SK-MEL-5 (cell line): ENCODE measurements at places on chromosomes 1 and 21. TPM values are rescaled to one million over a fixed set of nuclear protein-coding genes. Genes with fewer than 3 reads are reported as not detected.
A peak's percentile ranks its signal among the peaks of the same experiment; 100 is the strongest.

DNA sequence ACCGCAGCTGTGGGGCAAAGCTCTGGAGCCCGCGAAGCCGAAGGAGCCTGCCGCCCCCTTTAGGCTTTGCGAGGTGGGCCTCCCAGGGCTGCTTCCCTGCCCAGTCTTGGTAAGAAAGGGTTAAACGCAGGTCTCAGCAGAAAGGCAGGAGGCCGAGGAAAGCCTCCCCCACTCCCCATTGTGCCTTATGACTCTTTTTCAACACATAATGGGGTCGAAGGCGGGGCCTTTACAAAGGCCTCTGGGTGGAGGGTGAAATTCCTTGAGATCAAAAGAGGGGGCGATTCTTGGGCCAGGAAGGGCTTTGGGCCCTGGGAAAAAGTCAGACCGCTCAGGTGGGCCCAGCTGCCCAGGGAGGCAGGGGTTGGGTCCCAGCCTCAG, 880 bp downstream of the ALPL start:
- no peak for DNase-seq

- no peak for DNase-seq
These were observed 145.7 kb upstream of the TMEM51 start for GRCh38 chr1:15007842-15008241.

A3GALT2 gene
- total RNA-seq: not detected in 2 replicates

GBP4 gene
- 0.03 TPM in 2 replicates for total RNA-seq

CLDN17 gene
- not detected in 2 replicates for total RNA-seq

- DNase-seq: peak; percentile 91
These were observed at the start of gene ITPKB for GRCh38 chr1:226738995-226739695. Gene ITPKB, minus strand, starts transcription at chr1:226739282. Its CDS starts 1,824 bp downstream, at chr1:226737458.

- no peak for DNase-seq
These were observed 94.4 kb downstream of the ITPKB start for GRCh38 chr1:226644541-226645176.

HCRTR1 gene
- total RNA-seq: not detected in 2 replicates

GRCh38 chr1:94235189-94236012, 2.0 kb downstream of the ARHGAP29 start:
- DNase-seq: no peak

CNR2 gene
- not detected in 2 replicates for total RNA-seq

- no peak for DNase-seq
These were observed 18.6 kb upstream of the PRDM15 start for GRCh38 chr21:41897700-41898099.

DNA sequence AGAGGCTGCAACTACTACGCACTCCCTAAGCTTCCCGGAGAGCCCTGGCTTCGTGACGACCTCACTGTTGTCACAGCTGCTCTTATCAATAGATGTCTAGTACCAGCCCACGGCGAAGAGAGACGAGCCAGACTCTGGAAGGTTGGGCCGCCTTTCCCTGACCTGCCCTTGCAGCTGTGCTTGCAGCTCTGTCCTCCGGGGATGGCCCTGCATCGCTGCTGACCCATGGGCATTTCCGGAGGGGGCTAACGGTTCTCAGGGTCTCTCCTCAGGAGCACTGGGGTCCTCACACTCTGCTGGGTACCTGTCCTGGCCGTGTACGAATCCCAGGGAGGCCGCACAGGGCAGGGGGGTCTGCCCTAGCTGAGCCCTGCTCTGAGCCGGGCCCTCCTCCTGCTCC, 93.8 kb upstream of the COL6A1 start:
- DNase-seq: no peak
